ENCODE measurements at places on chromosomes 16 and 17. TPM values are rescaled to one million over a fixed set of nuclear protein-coding genes. Genes with fewer than 3 reads are reported as not detected.

The ABCC11 gene
- total RNA-seq = 22.3 TPM

DNA sequence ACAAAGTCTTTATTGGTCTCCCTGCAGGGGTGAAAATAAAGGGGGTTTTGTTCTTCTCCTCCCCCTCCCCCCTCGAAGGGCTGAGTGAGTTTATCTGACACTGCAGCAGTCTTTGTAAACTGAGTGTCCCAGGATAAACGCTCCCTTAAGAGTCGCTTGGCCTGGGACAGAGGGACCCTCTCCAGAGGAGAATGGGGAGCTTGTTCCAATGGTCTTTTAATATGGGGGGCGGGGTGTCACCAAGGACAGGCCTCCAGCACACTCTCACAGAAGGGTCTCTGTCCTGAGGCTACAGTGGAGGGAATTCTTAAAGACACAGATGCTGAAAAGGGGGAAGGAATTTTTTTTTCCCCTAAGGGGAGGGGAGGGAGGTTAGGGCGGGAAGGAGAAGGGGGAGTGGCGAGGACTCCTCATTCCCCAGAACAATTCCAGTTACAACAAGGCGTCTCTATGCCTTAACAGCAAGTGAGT is 455.5 kb downstream of the SOX9 start:
- H3K36me3 ChIP-seq = no peaks in the 10 kb centered on the region
- DNase-seq = no peak
- no peaks in the 10 kb centered on the region for H3K27me3 ChIP-seq
- H3K4me3 ChIP-seq = no peak overlapping the region
- H3K27ac ChIP-seq = no peak overlapping the region
- H3K4me1 ChIP-seq = no peaks in the 10 kb centered on the region

The METTL26 gene
- total RNA-seq = 26.3 TPM

GRCh38 chr17:65730711-65731169 is 169.3 kb upstream of the AXIN2 start:
- no peaks in the 10 kb centered on the region for H3K27me3 ChIP-seq
- no peak overlapping the region for H3K4me3 ChIP-seq
- H3K36me3 ChIP-seq = no peaks in the 10 kb centered on the region
- H3K4me1 ChIP-seq = no peaks in the 10 kb centered on the region

GRCh38 chr17:45018514-45018847 is 33.0 kb downstream of the DCAKD start:
- no peak overlapping the region for H3K4me3 ChIP-seq
- no peaks in the 10 kb centered on the region for H3K36me3 ChIP-seq

DNA sequence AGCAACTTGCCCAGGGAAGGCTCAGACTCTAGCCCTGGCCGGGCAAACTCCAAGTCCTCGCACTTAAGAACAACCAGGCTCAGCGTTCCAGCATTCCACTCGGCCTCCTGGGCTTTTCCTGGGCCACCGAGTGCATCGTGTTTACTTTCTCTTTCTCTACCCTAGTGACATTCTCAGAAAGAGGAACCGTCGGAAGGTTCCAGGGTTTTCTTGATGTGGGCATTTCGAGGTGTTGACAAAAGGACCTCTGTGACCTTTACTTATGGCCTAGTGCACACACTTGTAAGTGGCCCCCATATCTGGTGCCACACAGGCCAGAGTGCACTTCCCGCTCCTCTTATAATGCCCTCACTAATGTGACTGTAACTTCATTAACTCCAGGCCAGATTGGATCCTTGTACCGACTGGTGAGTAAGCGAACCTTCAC is 3.1 kb upstream of the BANP start:
- DNase-seq = no peak
- peaks cover 15% of the 10 kb centered on the region for H3K4me1 ChIP-seq
- peak overlapping the region; percentile 99 for H3K27ac ChIP-seq
- no peak overlapping the region for H3K4me3 ChIP-seq
- no peaks in the 10 kb centered on the region for H3K27me3 ChIP-seq

DNA sequence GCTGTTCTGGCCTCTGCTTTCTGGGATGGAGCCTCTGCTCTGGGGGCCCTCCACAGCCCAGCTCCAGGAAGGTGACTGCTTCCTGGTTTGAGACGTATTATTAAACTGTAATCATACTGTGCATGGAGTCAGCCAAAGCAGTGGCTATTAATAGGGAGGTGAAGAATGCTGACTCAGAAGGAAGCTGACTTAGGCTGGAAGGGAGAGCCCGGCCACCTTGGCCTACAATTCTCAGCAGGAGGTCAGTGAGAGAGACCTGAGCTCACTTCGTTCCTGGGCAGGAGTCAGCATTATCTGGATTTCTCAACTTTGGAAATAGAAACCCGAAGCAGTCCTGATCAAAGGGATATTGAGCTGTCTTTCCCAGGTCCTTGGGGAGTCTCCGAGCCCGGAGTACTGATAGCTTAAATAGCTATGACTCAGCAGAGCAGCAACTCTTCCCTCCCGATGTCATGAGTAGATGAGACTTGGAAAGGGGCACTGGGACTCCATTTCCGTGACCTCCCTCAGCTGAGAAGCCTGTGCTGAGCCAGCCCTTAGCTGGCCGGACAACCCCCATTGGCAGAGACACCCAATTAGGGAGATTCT is 91.8 kb downstream of the YPEL2 start:
- peak overlapping the region; percentile 42 for H3K27ac ChIP-seq
- no peak for DNase-seq
- H3K4me1 ChIP-seq = peaks cover 54% of the 10 kb centered on the region
- H3K27me3 ChIP-seq = no peaks in the 10 kb centered on the region
- no peaks in the 10 kb centered on the region for H3K36me3 ChIP-seq

DNA sequence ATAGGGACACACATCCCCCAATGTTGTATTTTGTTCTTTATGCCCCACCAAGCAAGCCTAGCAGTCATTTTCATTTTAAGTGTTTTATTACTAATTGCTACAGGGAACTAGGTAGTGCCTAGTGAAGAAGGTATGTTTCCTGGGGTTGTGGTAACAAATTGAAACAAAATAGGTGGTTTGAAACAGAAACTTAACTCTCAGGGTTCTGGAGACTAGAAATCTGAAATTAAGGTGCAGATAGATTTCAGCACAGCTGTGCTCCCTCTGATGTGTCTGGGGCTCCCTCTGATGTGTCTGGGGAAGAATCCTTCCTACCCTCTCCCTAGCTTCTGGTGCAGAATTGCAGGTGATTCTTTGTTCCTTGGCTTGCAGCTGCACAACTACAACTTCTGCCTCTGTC is 390.1 kb downstream of the ZFHX3 start:
- H3K4me3 ChIP-seq = no peak overlapping the region
- H3K27me3 ChIP-seq = no peaks in the 10 kb centered on the region
- no peak overlapping the region for H3K27ac ChIP-seq
- H3K36me3 ChIP-seq = no peaks in the 10 kb centered on the region

GRCh38 chr16:8630255-8630953 is 8.9 kb downstream of the METTL22 start:
- no peak overlapping the region for H3K4me3 ChIP-seq
- no peak overlapping the region for H3K27ac ChIP-seq
- H3K27me3 ChIP-seq = no peaks in the 10 kb centered on the region

- H3K4me3 ChIP-seq = peak overlapping the region; percentile 69
- H3K27ac ChIP-seq = peak overlapping the region; percentile 77
These were observed 382 bp downstream of the PITPNA start for GRCh38 chr17:1562176-1562643.

GRCh38 chr17:45904866-45905265 is 10.5 kb downstream of the MAPT start:
- H3K4me1 ChIP-seq = peaks cover 13% of the 10 kb centered on the region
- no peaks in the 10 kb centered on the region for H3K27me3 ChIP-seq
- DNase-seq = no peak

- no peak overlapping the region for H3K4me3 ChIP-seq
- peaks cover 6% of the 10 kb centered on the region for H3K36me3 ChIP-seq
- H3K4me1 ChIP-seq = no peaks in the 10 kb centered on the region
- no peak overlapping the region for H3K27ac ChIP-seq
- H3K27me3 ChIP-seq = no peaks in the 10 kb centered on the region
These were observed 70.3 kb upstream of the C17orf78 start for GRCh38 chr17:37305406-37305905.

The NOG gene
- total RNA-seq = not detected

DNA sequence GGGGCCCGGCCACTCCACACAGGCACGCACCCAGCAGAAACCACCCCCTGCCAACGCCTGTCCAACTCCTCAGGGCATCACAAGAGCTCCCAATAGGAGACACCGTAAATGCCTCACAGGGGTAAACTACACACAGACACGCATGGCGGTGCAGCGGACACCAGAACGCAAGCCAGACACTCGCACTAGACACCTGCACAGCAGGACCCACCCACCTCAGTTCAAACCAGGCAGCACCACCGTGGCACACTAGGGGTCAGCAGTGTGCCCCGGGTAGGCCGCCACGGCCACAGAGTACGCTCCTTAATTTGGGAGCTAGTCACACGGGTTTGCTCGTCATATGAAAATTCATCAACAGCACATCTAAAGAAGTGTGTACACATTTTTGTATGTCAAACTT is 3.4 kb downstream of the SLC38A10 start:
- H3K36me3 ChIP-seq = peaks cover 7% of the 10 kb centered on the region
- no peak overlapping the region for H3K27ac ChIP-seq
- peak; percentile 71 for DNase-seq
- H3K4me1 ChIP-seq = peaks cover 35% of the 10 kb centered on the region

The DUSP3 gene
- total RNA-seq = 30.4 TPM

GRCh38 chr17:29802246-29802645 is 127.8 kb downstream of the SSH2 start:
- no peaks in the 10 kb centered on the region for H3K27me3 ChIP-seq
- no peak for DNase-seq
- H3K4me3 ChIP-seq = no peak overlapping the region
- H3K36me3 ChIP-seq = no peaks in the 10 kb centered on the region
- H3K4me1 ChIP-seq = no peaks in the 10 kb centered on the region
- H3K27ac ChIP-seq = no peak overlapping the region

DNA sequence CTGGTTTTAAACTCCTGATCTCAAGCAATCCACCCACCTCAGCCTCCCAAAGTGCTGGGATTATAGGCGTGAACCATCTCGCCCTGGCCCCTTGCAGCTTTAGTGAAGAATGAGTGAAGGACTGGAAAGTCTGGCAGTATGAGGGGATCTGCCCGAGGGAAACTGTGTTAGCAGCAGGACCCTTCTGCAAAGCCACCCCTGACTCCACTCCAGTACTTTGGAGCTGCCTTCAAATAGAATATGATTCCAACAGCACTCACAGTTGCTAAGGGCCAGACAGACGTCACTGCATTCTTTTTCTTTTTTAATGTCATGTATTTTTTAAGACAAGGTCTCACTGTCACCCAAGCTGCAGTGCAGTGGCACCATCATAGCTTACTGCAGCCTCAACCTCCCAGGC is 52.3 kb downstream of the KPNA2 start:
- H3K27ac ChIP-seq = no peak overlapping the region
- H3K4me3 ChIP-seq = no peak overlapping the region

The RNF166 gene
- 7.9 TPM for total RNA-seq

DNA sequence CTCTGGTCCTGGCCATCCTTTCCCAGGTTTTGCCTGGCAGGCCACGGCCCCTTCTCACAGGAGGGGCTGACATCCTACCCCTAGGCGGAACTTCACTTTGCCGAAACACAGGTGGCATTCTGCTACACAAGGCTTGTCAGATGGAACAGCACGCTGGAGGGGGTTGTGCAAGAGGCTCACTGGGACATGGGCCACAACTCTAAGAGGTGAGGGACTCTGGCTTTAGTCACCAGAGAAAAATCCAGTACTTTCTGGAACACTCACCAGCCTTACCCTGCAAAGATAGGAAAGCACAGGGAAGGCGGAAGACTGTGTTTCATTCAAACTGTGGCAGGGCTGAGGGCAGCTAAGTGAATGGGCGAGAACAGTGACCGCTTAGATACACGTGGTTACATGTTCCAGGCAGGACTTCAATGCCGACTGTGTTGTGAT is 18.3 kb downstream of the CDC42EP4 start:
- H3K4me1 ChIP-seq = peaks cover 66% of the 10 kb centered on the region
- H3K27ac ChIP-seq = peak overlapping the region; percentile 94
- H3K4me3 ChIP-seq = no peak overlapping the region
- no peaks in the 10 kb centered on the region for H3K36me3 ChIP-seq
- no peak for DNase-seq

The VAMP2 gene
- total RNA-seq = 4.2 TPM

- H3K4me1 ChIP-seq = peaks cover 5% of the 10 kb centered on the region
- H3K27ac ChIP-seq = peak overlapping the region; percentile 79
- peak overlapping the region; percentile 93 for H3K4me3 ChIP-seq
These were observed 762 bp downstream of the WDR59 start for GRCh38 chr16:74984194-74984528.

DNA sequence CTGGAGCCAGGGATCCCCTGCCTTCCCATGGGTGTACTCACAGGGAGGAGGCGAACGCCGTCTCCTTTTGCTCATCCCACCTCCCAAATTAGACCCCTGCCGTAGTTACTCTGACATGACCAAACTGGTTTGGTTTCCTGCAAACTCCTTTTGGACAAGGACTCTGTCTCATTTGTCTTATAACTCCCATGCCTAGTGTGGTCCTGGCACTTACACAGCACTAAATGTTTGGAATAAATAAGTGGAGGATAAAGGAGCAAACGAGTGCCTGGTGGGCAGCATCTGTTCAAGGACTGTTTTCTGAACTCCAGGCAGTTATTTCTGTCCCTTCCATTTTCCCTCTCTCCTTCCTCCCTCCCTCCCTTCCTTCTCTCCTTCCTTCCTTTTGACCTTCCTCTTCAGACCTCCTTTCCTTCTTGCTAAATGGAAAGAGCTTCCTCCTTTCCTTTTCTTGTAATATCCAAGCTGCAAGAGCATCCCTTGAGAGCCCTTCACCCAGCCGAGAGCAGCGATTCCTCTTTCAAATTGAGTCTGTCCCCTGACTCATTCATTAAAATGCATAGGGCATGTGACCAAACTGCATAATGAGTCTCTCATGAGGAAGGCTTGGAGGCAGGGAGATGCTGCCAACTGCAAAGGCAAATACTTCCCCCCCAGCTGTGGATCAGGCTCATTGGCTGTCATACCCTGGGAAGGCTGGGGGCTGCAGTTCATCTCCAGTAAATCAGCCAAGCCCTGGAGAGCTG is 36.8 kb downstream of the CHD9 start:
- peak overlapping the region; percentile 81 for H3K27ac ChIP-seq
- H3K27me3 ChIP-seq = no peaks in the 10 kb centered on the region
- peaks cover 42% of the 10 kb centered on the region for H3K4me1 ChIP-seq
- H3K4me3 ChIP-seq = no peak overlapping the region
- no peaks in the 10 kb centered on the region for H3K36me3 ChIP-seq
- DNase-seq = no peak
